Stimulated activated CD8-positive, alpha-beta memory T cell treated with anti-CD3 and anti-CD28 coated beads, Interleukin-15, amount 100 ng/mL, for 24 hours (primary cell): ENCODE measurements at places on chromosomes 4 and X.

- DNase-seq, result no peak
Measured at GRCh38 chrX:12970691-12971202, 4.2 kb upstream of the TMSB4X start.

DNA sequence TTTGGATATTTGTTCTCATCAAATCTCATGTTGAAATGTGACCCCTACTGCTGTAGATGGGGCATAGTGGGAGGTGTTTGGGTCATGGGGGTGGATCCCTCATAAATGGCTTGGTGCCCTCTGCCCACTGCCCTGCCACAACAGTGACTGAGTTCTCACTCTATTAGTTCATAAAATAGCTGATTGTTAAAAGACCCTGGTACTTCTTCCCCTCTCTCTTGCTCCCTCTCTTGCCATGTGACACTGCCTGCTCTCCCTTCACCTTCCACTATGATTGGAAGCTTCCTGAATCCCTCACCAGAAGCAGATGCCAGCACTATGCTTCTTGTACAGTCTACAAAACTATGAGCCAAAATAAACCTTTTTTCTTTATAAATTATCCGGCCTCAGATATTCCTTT lies 182.2 kb downstream of the CAMK2D start:
- no peak for DNase-seq

DNA sequence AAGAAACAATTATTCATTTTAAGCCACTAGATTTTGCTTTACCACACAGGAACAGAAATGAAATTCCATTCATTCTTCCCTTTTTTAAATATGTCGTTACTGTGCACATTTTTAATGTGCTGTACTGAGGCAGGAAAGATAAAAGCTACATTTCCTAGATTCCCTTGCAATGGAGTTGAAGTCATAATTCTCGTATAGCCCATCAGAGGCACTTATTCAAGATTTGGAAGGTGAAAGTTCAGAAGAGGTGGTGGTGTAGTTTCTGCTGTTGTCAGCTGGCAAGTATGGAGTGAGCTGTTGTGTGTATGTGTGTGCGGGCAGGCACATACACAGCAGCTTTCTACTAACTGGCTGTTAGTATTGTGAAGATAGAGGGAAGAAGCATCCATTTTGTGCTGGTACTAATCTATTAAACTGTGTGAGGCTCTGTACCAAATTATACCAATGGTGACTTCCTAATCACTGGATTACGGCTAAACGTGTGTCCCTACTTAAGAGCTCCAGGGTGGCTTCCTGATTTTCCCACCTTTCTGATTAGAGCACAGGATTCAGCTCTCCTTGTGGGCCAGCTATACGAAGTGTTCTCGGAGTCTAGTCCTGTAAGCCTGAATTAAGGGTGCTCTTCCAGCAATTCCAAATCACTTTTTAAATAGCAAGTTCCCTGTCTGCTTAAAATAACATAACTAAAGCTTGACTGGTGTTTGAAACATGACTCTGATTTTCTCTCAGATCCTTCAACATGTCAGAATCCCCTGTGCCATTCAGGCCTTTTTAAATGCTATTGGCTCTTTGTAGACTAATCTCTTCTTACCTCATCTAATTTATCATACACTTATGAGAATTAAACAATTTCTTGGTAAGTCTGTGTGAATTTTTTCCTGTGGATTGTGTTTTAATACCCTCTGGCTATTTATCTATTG lies 43.8 kb downstream of the PDS5A start:
- DNase-seq, result no peak

DNA sequence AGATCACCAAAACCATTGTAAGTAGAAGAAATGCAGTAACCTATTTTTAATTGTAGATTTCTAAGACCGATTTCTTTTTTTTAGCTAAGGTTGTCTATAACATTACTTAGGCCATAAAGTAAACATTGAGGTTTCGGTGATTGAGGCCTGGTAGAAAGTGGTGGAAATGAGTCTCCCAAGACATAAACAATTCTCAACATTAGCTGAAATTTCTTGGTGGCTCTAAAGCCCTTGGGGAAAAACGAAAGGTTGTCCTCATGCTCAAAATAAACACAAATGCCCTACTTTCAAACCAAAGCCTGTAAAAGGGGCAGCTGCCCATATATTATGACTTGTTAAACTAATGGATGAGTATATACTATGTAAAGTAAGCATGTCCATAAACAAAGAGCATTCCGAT lies 98.8 kb downstream of the SCFD2 start:
- DNase-seq, result no peak
